ENCODE measurements at places on chromosomes 4 and X.

- DNase-seq: no peak
These were observed 241.9 kb downstream of the ANTXR2 start for GRCh38 chr4:79831119-79831528.

DNA sequence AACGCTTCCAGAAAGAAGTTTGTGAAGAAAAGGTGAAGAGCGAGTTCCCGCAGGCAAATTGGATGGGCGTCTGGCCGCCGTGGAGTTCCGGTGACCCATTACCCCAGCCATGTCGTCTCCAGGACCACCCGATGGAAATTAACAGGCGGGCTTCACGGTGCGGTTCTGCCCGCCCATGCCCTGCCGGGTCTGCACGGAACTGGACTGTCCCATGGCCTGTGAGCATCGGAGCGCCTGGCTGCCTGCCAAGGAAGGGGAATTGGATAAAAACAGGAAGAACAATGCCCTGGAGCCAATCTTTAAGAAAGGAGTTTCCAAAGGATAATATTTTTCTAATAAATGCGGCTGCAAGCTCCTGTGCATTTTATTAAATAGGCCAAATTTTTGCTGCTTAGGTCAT is 319.8 kb upstream of the SLC7A11 start:
- no peak for DNase-seq

DNA sequence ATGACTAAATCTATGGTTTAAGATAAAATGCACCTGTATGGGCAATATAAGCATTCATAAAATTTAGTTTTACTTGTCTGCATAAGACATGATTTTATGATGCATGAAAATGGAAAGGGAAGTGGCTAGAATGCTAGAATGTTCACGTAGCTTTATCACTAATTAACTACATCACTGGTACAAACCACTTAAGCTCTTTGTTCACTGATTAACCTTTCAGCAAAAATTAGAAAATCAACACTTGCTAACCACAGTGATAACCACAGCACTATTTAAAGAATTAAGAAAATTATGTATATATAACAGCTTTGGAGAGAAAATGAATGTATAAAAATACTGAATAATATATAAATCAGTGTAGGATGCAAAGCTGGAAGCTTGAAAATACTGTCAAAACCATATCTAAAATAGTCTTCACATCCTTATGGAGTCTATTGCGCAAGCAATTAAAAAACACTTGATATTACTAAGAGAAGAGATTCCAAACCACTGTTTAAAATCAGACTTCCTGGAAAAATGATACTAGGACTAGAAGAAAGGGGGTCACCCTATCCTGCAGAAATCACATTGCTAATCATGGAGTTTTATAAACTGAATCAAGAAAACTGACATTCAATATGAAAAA is 51.9 kb downstream of the EFHC2 start:
- DNase-seq: no peak

GRCh38 chrX:101028562-101028961 is 23.3 kb downstream of the TRMT2B start:
- DNase-seq: no peak

DNA sequence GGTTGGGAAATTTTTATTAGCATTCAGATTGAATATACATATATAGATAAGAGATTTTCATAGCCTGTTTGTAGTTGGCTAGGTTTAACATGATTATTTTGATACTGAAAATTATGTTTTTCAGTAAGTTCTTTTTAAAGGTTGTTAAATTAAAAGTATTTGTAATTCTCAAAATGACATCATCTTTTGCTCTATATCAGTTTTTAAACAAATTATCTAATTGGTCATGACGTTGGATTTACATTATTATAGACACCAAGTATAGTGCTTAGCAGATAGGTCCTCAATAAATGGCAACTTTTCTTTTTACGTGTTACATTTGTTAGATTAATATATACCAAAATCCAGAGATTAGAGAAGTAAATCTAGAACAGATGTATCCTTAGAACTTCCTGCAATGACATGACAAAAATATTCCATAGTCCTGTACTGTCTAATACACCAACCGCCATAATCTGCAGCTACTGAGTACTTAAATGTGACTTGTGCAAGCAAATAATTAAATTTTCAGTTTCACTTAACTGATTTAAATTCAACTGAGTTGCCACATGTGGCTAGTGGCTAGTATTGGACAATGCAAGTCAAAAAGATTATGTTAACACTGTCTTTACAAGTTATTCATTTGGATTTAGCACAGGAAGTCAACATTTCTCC is 1613.1 kb upstream of the TENM3 start:
- no peak for DNase-seq

GRCh38 chrX:153696100-153696499 is 8.4 kb downstream of the SLC6A8 start:
- DNase-seq: no peak

DNA sequence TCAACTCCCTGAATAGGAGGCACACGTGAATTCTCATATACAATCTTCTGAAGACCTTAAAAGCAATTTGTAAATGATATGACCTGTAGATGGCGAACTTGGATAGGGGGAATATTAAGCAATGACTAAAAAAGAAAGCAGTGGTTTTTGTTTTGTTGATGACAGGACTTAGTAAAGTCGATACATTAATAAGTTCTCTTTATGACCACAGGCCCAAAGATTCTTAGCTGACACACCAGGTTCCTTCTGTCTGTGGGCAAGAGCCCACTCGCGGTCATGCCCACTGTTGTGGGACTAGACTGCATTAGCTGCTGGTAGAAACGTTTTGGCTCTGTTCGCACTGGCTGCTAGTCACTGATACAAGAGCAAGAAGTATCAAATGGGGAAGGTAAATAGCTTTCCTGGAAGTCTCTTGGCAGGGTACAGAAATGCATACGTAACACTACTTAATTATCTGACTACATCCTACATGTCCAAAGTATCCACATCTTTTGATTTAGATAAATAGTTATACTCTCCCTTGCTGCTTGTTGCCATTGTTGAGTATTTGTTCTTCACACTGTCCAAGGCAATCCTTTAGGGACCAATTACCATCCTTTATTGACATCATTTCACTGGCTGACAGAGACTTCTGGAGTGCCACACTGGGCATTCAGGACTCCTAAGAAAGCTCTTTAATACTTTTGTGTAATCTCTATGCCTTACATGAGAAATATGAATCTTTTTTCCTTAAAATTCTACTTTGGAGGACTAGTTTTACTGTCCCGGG is 31.0 kb downstream of the ALPK1 start:
- DNase-seq: peak; percentile 21

Measured in RCC 7860 (cell line).